ENCODE measurements at places on chromosomes 7 and 10. TPM values are rescaled to one million over a fixed set of nuclear protein-coding genes. Genes with fewer than 3 reads are reported as not detected.

- no peak for DNase-seq
Observed at GRCh38 chr10:45592926-45593325, 79.6 kb downstream of the ZFAND4 start.

The KCNH2 gene
- polyA plus RNA-seq = 2.1 TPM

The TCF7L2 gene
- 16.6 TPM for polyA plus RNA-seq

The TCAF2 gene
- polyA plus RNA-seq = 3.0 TPM

DNA sequence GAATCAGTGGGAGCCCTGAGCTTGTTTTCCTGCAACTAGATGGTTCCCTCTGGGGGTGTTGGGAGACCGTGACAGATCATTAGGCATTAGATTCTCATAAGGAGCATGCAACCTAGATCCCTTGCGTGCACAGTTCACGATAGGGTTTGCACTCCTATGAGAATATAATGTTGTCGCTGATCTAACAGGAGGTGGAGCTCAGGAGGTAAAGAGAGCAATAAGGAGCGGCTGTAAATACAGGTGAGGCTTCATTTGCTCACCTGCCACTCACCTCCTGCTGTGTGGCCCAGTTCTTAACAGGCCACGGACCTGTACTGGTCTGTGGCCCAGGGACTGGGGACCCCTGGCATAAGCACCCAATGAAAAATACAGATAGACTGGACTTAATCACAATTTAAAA lies 10.7 kb downstream of the SLC26A3 start:
- DNase-seq = no peak

DNA sequence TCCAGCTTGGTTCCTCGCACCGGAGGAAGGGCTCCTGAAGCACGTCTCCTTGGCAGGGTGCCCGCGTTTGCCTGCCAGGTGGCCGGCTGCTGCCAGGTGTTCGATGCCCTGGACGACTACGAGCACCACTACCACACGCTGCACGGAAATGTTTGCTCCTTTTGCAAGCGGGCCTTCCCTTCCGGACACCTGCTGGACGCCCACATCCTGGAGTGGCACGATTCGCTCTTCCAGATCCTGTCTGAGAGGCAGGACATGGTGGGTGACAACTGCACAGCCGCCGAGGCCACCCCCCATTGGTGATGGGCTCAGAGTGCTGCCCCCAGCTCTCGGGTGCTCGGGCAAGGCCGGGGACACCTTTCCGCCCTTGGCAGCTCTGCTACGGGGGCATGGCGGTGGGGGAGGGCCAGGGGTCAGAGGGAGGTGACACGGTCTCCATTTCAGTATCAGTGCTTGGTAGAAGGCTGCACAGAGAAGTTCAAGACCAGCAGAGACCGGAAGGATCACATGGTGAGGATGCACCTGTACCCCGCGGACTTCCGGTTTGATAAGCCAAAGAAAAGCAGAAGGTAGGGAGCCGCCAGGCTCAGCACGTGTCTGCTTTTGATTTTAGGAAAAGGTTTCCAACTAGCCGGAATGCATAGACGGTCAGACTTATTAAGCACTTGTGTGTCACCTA lies 1.1 kb downstream of the ZNF511 start:
- DNase-seq = no peak

The HGF gene
- polyA plus RNA-seq = 16.8 TPM

The BICC1 gene
- 5.1 TPM for polyA plus RNA-seq

GRCh38 chr7:152577339-152577738 lies 98.6 kb downstream of the XRCC2 start:
- DNase-seq = no peak

GRCh38 chr7:121079425-121080169 lies 91.1 kb downstream of the CPED1 start:
- peak; percentile 51 for DNase-seq

GRCh38 chr10:93751124-93751523 lies 6.6 kb upstream of the LGI1 start:
- no peak for DNase-seq

GRCh38 chr7:20227291-20227795 lies 10.2 kb upstream of the MACC1 start:
- DNase-seq = no peak

DNA sequence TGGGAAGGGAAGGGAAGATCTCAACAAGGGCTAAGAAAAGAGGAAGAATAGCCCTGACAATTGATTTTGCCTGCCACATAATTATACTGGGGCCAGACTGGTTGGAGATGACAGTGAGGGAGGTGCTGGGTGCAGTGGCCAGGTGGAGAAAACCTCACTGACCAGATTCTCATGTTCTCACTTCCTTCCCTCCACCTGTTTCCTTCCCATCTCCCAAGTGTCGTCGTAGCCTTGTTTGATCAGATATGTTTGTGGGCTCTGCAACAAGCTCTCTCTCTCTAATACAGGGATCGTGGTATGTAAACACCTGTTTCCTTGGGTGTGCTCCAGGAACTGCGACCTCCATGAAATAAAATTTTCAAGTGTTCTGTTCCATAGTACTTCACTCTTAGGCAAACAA lies 60.2 kb downstream of the VCL start:
- no peak for DNase-seq

The MAT1A gene
- not detected for polyA plus RNA-seq

- DNase-seq = no peak
Observed at GRCh38 chr10:76026176-76026771, 594.9 kb downstream of the LRMDA start.

The GNGT1 gene
- not detected for polyA plus RNA-seq

- DNase-seq = no peak
Observed at GRCh38 chr10:86160890-86161585, 205.6 kb downstream of the GRID1 start.

DNA sequence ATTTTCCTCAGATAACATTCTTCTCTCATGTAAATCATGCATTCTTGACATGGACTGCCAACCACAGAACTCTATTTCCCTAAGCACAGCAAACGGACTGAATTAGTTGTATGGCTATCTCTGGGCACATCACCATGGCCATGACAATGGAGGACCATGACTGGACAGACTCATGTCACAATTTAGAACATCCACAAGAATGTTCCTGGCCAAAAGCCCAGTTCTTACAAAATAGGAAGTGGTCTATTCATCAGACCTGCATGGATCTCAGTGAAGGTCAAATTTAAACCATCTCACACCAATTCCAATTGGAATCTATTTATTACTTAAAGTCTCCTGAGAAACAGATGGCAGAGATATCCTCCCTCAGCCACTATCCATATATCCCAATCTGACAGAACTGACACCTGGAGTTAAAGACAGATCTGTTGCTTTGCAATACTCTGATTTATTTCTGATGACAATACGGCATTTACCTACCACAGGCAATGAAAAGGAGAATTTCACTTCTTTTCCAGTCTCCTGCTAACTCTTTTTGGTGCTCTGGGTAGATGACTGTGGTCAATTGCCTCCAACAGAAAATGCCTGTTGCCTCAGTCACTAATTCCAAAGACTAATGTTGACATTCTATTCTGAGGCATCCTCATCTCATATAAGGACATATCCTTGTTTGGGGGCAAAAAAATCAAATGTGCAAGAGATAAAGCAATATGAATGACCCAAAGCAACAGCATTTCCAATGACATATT lies 254.8 kb downstream of the HTR7 start:
- DNase-seq = no peak

The LOXL4 gene
- polyA plus RNA-seq = 26.7 TPM

DNA sequence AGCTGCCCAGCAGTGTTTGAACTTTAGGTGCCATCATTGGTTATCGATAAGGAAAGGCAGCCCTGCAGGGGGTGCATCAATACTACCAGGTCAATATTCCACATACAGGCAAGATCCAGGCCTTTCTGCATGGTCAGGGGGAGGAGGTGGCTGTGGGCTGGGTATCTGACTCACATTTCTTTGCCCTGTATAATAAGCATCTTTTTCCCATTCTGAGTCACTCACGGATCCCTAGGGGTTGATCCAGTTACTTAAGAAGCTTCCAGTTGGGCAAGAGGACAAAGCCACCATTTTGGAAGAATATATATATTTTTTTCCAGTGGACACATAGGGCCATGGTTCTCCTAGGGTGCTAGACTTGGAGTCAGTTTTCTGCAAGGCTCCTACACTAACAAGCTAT lies 114.2 kb upstream of the HABP2 start:
- peak; percentile 1 for DNase-seq

GRCh38 chr7:101177644-101178043 lies 2.4 kb downstream of the NAT16 start:
- no peak for DNase-seq

The SGCE gene
- 39.4 TPM for polyA plus RNA-seq

- DNase-seq = no peak
Observed at GRCh38 chr7:100649826-100650565, 6.3 kb downstream of the ACTL6B start.

- no peak for DNase-seq
Observed at GRCh38 chr10:104639590-104640338, 1.3 kb upstream of the SORCS3 start.

DNA sequence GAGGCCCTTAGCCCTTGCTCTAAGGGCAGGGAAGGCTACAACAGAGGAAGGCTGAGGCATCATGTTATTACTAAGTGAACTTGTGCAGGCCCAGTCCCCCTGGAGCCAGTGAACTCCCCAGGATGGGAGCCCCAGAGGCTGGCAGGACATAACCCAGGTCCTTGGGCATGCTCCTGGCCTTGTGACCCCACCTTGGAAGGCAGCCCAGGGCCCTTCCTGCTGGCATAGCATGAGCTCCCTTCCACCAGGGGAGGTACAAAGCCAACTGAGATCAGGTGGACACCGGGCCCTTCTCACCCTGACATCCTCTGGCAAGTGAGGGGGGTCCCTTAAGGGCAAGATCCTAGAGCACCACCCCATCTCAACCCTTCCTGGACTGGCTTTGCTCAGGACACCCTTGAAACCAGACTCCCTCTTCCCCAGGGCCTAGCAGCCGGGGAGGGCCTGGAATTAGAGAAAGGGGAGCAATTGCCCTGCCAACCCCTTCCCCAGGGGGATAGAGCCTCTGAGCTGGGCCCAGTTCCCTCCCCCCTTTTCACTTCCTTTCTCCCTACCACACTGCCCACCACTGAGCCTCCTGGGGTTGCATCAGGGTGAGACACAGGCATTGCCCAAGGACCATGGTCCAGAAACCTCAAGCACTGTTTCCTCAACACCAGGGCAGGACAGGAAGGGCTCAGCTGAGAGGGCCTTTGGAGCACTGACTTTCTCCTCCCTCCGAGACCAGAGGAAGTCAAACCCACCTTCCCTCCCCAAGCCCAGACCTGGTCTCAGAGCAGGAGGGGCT lies 1.8 kb upstream of the VSIR start:
- no peak for DNase-seq

DNA sequence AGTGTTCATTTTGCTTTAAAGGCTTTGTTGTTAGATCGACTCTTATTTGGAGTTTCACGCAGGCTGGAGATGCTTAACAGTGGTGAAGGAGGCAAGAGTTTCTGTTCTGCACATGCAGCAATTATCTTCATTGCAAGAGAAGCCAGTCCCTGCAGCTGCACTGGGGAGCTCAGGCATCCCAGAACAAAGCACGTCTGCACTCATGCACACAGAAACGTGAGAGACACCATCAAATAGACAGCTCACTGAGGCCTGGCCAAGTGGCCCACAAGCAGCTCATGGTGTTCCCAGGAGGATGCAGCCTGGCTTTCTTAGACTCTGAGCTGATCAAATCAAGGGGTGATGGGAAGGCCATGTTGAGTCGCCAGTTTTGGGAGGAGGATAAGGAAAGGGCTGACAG lies 246.1 kb downstream of the CREB5 start:
- DNase-seq = no peak

The LMTK2 gene
- 4.4 TPM for polyA plus RNA-seq

- no peak for DNase-seq
Observed at GRCh38 chr7:73880755-73881328, 19.9 kb downstream of the TMEM270 start.

DNA sequence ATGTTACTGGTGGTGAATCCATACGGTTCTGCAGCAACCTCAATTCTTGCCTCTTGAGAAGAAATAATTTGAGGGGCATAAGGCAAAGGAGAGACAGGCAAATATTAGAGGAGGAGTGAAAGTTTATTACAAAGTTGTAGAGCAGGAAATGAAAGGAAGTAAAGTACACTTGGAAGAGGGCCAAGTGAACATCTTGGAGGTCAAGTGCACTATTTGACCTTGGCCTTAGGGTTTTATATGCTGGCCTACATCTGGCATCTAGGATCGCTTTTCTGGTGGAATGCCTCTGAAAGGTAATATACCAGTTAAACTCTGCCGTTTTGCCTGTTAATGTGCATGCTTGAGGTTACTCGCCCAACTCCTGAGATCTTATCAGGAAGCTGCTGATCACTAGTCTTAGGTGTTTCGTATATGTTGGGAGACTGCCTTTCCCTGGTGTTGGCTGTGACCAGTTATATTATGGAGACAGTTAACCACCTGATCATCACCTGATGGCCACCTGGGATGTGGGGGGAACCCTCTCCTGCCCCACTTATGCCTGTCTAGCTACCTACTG lies 66.1 kb upstream of the CYP2C18 start:
- DNase-seq = no peak

DNA sequence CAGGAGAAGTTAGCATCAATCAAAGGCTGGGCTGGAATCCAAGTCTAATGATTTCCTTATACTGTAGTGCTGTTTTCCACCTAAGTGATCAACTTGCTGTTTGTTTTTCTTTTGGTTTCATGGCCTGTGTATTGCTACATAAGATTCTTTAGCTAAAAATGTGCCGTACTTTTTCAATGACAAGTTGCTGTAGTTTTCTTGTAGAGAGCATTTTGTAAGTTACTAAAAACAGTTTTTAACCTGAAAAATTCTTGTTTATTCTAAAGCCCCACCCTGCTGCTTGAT lies 1.3 kb downstream of the HELLS start:
- peak; percentile 12 for DNase-seq

GRCh38 chr7:45888185-45888992 lies at the start of gene IGFBP1:
TSS of gene IGFBP1 (plus strand) at chr7:45888488. CDS start at chr7:45888653, 165 bp downstream.
- DNase-seq = peak; percentile 25

The LIPJ gene
- not detected for polyA plus RNA-seq

DNA sequence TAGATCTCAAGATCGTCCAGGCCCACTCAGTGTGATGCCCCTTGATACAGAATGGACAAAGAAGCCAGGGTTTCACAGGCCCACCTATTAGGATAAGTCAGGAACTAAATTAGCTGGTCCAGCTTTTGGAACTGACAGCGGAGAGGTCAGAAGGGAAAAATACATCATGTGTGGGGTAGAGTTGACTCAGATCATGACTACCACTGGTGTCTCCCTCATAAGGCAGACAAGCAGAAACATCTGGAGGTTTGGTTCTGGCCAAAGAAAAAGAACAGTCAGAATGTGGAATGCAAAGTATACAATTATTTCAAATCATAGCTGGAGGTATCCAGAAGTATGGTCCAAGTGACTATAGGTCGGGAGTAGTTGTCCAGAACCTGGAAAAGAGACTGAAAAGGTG lies 621.1 kb upstream of the CELF2 start:
- peak; percentile 65 for DNase-seq

GRCh38 chr7:142813226-142813625 lies 41.6 kb upstream of the EPHB6 start:
- peak; percentile 46 for DNase-seq

DNA sequence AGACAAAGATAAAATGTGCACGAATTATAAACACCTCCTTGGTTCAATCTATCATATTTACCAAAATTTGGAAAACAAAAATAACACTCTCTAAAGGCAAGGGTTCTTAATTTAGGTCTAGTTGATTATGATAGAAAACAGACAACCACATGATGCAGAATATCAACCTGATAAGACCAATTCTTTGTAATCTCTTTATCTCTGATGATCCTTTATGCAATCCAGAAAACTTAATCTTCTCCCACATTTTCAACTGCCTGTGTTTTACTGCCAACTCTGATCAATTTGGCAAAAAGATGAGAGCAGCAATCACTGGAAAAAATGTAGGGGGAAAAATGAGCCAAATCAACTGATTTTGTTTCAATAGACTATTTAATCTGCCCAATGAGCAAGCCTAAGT lies 148.5 kb downstream of the LRRN3 start:
- DNase-seq = no peak

All from IMR-90 (cell line).